ENCODE measurements at places on chromosomes 16 and 17. TPM values are rescaled to one million over a fixed set of nuclear protein-coding genes. Genes with fewer than 3 reads are reported as not detected.

ANKRD40CL gene
- not detected for total RNA-seq

C16orf54 gene
- not detected for total RNA-seq

CES1 gene
- total RNA-seq = not detected

SOST gene
- total RNA-seq = not detected

HAS3 gene
- total RNA-seq = 0.75 TPM

PPP1R1B gene
- not detected for total RNA-seq

TBX21 gene
- total RNA-seq = not detected

P4HB gene
- total RNA-seq = 1,165 TPM

ABCA8 gene
- total RNA-seq = not detected

TBC1D3L gene
- total RNA-seq = 13.7 TPM

SCN4A gene
- 0.07 TPM for total RNA-seq

SDR42E2 gene
- total RNA-seq = not detected

SECTM1 gene
- total RNA-seq = 0.07 TPM

MSLN gene
- 14.2 TPM for total RNA-seq
